ENCODE measurements at places on chromosomes 3 and 15.

GRCh38 chr3:13159890-13160289 lies 86.7 kb upstream of the IQSEC1 start:
- DNase-seq, result no peak

DNA sequence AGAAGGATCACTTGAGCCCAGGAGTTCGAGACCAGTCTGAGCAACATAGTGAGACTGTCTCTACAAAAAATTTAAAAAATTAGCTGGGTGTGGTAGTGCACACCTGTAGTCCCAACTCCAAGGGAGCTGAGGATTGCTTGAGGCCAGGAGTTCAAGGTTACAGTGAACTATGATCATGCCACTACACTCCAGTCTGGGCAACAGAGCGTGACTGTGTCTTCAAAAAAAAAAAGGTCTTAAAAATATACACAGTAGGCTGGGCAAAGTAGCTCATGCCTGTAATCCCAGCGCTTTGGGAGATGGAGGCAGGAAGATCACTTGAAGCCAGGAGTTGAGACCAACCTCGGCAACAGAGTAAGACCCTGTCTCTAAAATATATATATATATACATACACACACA lies 11.2 kb upstream of the CAMK1 start:
- DNase-seq, result no peak

DNA sequence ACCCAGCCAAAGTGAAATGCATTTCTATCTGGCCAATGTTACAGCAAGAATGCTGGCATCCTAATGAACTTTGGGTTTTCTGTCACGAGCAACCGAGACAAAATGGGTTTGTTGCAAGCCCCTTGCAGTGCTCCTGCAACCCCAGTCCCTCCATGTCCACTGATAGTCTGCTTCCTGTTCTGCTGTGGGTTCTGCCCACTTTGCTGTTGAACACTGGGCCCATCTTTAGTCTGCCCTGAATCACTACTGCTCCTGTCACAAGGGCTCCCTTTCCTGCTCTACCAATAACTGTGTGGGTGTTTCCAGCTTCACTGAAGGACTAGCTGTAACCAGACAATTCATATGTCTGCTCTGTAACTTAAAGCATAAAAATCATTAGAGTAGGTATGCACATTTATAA lies 12.7 kb upstream of the OXSR1 start:
- DNase-seq, result no peak

GRCh38 chr3:184258926-184259325 lies 2.4 kb downstream of the CAMK2N2 start:
- DNase-seq, result no peak

DNA sequence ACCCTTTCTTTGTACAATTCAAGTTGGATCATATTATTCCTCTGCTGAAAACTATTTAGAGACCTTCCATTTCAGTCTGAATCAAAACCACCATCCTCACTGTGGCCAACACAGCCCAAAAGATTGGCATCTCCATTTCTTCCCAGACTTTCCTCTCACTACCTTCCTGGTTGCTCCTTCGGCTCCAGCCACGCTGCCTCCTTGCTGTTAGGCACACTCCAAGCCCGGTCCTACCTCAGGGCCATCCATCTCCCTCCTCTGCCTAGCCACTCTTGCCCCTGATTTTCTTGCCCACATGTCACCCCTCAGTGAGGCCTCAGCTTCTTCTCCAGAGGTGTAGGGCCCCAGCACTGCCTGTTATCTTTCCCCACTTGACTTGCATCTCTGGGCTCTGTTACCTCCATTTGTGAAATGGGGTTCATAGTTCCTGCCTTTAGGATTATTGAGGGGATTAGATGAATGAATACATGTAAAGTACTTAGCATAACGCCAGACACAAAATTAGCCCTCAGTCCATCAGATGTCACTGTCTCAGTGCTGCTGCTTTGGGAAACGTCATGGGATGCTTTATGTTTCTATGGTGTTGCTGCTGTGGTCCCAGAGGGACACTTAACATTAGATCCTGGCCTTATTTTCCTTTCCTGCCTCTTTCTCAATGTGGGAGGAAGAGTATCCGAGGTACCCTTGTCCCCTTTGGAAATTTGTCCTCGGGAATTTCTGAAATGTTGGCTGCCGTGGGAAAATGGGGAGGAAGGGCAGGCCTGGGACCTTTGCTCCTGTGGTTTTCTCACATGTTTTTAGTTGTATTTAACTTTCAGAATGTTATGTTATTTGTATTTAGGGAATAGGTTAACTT lies 31.3 kb downstream of the SNRK start:
- no peak for DNase-seq

GRCh38 chr15:72341361-72341760 lies 21.4 kb upstream of the CELF6 start:
- DNase-seq, result no peak

- no peak for DNase-seq
These were observed 39.1 kb downstream of the MYO9A start for GRCh38 chr15:72078887-72079286.

DNA sequence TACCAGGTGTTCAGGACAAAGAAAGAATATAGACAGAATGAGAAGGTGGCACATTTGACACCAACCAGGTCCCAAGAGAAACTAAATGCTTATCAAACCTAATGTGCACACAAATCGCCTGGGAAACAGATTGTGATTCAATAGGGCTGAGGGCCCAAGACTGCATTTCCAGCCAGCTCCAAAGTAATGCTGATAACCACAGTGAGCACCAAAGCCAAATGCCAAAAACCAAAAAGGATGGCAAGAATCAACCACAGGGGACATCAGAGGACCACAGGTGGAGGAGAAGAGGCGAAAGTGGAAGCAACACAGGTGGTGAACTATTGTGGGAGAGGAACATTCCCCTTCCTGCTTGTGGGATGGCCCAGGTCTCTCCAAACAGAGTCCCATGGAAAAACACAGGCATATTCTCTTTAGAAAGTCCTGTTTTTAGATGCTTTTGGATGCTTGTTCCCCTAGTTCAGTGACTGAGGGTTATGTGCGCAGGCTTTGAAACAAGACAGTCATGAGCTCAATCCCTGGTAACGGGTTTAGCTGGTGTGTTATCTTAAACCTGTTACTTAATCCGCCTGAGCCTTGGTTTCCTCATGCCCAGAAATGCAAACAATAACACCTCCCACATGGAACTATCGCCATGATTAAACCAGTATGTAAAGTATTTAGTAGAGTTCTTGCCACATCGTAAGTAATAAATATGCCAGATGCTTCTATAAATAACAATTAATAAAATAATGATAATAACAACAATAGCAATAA lies 241.7 kb downstream of the ATP8B4 start:
- no peak for DNase-seq

GRCh38 chr3:160725338-160725737 lies 30.7 kb upstream of the PPM1L start:
- no peak for DNase-seq

GRCh38 chr3:70824078-70824477 lies 511.6 kb upstream of the MDFIC2 start:
- DNase-seq, result no peak

- DNase-seq, result no peak
These were observed 47.5 kb upstream of the FRMD4B start for GRCh38 chr3:69433121-69433968.

DNA sequence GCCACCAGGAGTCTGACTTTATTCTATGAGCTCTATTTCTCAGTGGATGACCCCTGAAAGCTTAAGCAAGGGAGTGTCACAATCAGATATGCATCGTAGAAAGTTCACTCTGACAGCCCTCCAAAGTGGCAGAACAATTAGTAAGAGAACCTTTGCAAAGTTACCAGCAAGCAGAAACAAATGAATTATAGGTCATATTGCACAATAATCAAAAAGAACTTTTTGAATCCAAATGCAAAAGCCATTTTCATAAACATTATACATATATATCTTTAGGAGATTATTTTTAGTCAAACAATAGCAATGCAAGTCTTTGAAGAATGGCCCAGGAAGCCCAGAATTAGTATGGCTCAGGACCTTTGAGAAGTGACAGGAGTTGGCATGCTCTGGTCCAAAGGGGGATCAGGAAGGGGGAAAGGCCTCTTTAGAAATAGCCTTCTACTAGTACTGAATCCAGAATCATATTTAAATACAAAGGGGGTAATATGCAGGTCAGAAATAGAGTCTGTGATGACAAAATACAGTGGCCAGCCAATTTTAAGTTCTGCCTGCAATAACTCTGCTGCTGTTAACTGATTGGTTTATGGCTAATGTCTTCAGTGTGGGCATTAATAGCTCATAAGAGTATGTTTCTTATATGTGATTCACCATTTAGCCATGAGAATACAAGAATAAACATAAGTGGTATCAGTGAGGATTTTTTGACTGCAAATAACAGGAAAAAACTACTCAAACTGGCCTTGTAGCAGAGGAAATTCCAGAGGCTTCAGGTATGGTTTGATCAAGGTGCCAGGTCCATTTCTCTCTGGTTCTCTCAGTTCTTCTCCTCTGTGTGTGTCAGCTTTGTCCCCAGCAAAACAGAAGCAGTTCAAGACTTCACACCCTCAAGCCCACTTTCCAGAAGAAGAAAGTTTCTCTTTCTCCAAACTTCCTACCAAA lies 17.0 kb upstream of the ITGB5 start:
- DNase-seq, result no peak

GRCh38 chr3:24802614-24803013 lies 308.0 kb upstream of the THRB start:
- DNase-seq, result no peak

DNA sequence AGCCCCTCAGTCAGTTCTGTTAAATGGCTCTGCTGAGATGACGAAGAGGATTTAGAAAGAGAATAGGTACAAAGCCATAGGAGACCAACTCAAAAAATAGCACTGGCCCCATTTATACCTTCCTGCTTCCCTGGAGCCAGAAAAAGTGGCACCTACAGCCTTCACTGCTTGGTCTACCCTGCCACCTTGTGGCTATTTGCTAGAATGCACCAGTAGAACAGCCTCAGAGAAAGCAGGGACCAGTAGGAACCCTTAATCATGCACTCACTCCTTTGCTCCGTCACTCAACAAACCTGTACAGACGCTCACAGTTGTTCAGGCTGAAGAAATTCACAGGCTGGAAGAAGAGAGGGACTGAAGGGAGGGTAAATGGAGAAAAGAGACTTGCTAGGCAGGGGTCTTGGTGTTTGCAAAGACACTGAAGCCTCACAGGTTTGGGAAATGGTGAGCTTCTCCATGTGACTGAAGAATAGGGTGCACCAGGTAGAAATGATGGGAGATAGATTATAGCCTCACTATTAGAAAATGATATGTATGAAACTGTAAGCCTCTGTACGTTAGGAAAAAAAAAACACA lies 12.1 kb upstream of the RTP2 start:
- peak; percentile 66 for DNase-seq

GRCh38 chr15:77483425-77484140 lies 62.9 kb downstream of the HMG20A start:
- no peak for DNase-seq

- DNase-seq, result no peak
These were observed 3.2 kb downstream of the RAP2B start for GRCh38 chr3:153165261-153165681.

DNA sequence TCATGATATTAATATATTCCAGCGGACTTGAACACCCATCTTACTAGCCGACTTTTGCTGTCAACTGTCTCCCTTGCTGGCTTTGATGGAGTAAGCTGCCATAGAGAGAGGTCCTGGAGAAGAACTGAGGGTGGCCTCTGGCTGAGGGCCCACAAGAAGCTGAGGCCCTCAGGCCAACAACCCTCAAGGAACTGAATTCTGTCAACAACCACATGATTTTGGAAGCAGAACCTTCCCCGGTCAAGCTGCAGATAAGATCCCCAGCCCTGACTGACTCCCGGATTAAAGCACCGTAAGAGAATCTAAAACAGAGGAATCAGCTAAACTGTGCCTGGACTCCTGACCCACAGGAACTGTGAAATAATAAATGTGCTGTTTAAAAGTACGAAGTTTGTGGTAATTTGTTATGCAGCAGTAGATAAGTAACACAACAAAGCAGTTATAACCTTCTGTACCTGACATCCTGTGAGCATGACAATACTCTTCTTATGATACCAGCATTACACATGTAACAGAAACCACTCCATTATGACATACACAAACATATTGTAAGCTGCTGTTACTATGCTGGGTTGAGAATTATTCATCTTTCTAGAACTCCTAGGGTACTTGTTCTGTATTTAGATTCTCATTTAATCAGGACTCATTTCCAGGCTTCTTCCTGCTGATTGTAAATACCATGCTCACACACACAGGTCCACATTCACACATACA lies 66.2 kb downstream of the HES1 start:
- DNase-seq, result no peak

GRCh38 chr3:94293793-94294195 lies 230.9 kb downstream of the NSUN3 start:
- no peak for DNase-seq

DNA sequence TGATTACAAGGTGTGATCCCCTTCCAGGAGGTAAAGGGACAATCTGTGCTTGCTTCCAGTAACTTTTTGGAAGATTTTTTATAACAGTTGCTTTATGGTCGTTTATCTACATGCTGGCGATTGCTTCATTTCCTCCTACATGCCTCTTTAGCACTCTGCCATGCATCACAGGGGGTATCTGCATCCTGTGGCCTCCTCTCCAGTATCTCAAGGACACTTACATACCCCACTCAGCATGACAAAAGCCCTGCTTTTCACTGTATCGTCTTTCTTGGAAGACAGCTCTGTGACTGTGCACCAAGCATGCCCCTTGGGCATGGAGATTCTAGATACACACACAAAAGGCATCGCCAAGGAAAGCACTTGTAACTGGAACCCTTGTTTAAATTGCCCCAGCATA lies 25.3 kb downstream of the CAPN3 start:
- DNase-seq, result no peak

DNA sequence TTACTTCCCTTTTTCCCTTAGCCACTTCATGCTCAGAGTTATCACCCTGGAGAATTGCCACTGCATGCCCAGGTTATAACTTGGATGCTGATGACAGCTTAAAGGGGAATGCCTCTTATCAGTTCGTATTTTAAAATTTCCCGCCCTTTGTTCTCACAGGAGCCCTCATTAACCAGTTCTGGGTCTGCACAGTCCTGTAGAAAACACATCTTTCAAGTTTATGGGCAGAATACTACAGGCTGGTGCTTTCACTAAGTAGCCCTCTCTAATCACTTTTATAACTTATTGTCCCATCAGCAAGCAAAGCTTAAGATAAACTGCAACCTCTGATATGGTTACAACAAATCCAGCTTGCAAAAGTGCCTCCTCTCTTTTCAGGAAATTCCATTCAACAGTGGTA lies 587.3 kb upstream of the UBE2E2 start:
- DNase-seq, result no peak

- DNase-seq, result no peak
These were observed 14.7 kb downstream of the ST3GAL6 start for GRCh38 chr3:98777801-98778220.

- DNase-seq, result no peak
These were observed 53.5 kb downstream of the BSN start for GRCh38 chr3:49607796-49608195.

DNA sequence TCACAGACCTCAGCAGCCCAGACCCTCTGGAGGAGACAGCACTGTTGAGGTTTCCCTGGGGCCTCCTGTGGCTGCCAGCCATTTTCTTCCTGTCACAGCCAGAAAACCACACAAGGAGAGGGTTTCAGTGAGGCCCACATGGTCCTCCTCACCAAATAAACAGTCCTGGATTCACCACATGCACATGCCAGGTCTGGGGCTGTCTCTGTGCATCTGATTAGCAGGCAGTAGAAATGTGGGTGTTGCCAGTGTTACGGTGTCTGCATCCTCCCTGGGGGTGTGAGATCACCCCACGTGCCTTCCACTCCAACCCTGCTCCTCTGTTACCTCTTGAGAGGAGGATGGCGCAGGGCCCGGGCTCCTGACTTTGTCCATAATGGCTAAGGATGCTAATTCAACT lies 140.4 kb downstream of the CHDH start:
- no peak for DNase-seq

- no peak for DNase-seq
These were observed 7.3 kb downstream of the TP63 start for GRCh38 chr3:189638276-189639031.

All from NCI-H1092 (cell line).